CD8-positive, alpha-beta memory T cell (primary cell): ENCODE measurements at places on chromosomes 2 and 18. TPM values are rescaled to one million over a fixed set of nuclear protein-coding genes. Genes with fewer than 3 reads are reported as not detected.

GRCh38 chr2:127527001-127527804, 914 bp upstream of the IWS1 start:
- no peak for DNase-seq
- peaks cover 19% of the 10 kb centered on the region for H3K4me1 ChIP-seq
- H3K4me3 ChIP-seq, result peak overlapping the region; percentile 90
- H3K27me3 ChIP-seq, result no peaks in the 10 kb centered on the region
- no peaks in the 10 kb centered on the region for H3K36me3 ChIP-seq

RANBP2 gene
- total RNA-seq, result 76.5 TPM

DNA sequence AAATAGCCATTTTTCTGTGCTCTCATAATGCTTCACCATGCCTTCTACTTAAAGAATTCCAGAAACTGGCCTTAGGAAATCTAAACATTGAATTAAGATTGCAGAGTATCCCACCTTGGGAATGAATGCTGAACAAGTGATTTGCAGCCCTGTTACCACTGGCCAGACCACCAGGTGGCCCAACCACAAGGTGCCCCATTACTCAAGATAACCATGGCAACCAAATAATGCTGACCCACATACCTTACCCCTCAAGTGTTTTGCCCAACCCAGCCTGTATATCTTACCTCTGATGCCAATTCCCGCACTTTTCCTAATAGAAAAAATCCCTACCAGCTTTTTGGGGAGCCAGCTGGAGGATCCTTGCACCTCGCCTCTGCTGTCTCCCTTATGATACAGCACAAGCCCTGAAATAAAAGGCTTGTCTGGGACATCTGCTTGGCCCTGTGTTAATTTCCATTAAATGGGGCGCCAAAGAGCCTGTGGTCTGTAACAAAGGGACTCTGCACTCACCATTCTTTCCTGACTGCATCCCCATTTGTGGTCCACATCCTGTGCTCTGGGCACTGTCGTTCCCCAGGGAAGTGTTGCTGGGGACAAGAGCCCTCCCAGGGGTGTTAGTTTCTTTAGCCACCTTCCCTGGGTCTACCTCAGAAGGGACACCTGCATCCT, 17.3 kb upstream of the KCNF1 start:
- no peak overlapping the region for H3K27ac ChIP-seq
- H3K4me1 ChIP-seq, result no peaks in the 10 kb centered on the region
- no peak overlapping the region for H3K4me3 ChIP-seq
- no peaks in the 10 kb centered on the region for H3K36me3 ChIP-seq
- no peak for DNase-seq

- H3K4me1 ChIP-seq, result no peaks in the 10 kb centered on the region
- DNase-seq, result no peak
- H3K27me3 ChIP-seq, result no peaks in the 10 kb centered on the region
- no peak overlapping the region for H3K27ac ChIP-seq
These were observed 775.4 kb downstream of the TSN start for GRCh38 chr2:122530814-122531213.

- no peaks in the 10 kb centered on the region for H3K27me3 ChIP-seq
- no peak for DNase-seq
- H3K4me3 ChIP-seq, result no peak overlapping the region
- H3K36me3 ChIP-seq, result no peaks in the 10 kb centered on the region
- H3K4me1 ChIP-seq, result no peaks in the 10 kb centered on the region
These were observed 17.9 kb downstream of the PIAS2 start for GRCh38 chr18:46899274-46899948.

GRCh38 chr2:57562495-57562894, 484.1 kb upstream of the VRK2 start:
- no peaks in the 10 kb centered on the region for H3K27me3 ChIP-seq
- H3K27ac ChIP-seq, result no peak overlapping the region
- H3K4me1 ChIP-seq, result no peaks in the 10 kb centered on the region
- no peak overlapping the region for H3K4me3 ChIP-seq
- no peak for DNase-seq
- no peaks in the 10 kb centered on the region for H3K36me3 ChIP-seq

MEIS1 gene
- not detected for total RNA-seq

DNA sequence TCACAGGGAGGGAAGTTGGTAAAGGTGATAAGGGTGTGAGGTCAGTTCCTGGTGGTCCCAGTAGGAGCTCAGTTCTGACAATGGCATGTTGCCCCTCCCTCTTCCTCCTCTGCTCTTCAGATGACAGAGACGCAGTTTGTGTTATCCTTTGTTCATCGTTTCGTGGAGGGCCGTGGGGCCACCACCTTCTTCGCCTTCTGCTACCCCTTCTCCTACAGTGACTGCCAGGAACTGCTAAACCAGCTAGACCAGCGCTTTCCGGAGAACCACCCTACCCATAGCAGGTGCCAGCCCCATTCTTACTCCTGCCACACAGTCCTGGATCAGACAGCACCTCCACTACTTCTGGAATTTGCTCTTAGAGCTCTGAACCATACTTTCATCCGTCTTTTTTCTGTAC, 2.3 kb downstream of the AGBL5 start:
- H3K4me3 ChIP-seq, result no peak overlapping the region
- DNase-seq, result no peak
- peaks cover 14% of the 10 kb centered on the region for H3K36me3 ChIP-seq
- peaks cover 14% of the 10 kb centered on the region for H3K4me1 ChIP-seq
- H3K27ac ChIP-seq, result no peak overlapping the region

DSG4 gene
- total RNA-seq, result not detected

- H3K4me1 ChIP-seq, result no peaks in the 10 kb centered on the region
- no peak overlapping the region for H3K27ac ChIP-seq
- no peaks in the 10 kb centered on the region for H3K27me3 ChIP-seq
- H3K36me3 ChIP-seq, result no peaks in the 10 kb centered on the region
- no peak overlapping the region for H3K4me3 ChIP-seq
These were observed 121.1 kb upstream of the FN1 start for GRCh38 chr2:215556979-215557378.

C2orf66 gene
- not detected for total RNA-seq
